ENCODE measurements at places on chromosomes 6 and 20.

DNA sequence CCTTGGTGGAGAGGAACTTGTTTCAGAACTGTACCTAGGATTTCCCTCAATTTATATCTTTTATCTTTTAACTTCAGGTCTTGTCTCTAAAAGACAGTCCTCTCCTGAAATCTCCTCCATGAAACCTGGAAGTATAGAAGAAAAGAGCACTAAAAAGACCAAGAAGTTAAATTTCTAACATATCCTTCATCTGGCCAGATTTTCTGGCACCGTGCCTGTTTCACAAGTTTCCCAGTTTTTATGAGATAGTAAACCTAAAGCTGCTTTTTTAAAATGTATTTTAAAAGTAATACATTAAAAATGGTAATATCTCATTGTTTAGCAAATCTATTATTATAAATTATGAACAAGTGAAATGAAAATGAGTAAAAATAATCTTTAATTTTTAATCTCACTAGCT, 348.3 kb upstream of the RSPO3 start:
- DNase-seq: no peak

GRCh38 chr6:130676077-130676772, 151.0 kb upstream of the SMLR1 start:
- DNase-seq: no peak

GRCh38 chr20:38050686-38051085, 17.1 kb downstream of the RPRD1B start:
- DNase-seq: no peak

DNA sequence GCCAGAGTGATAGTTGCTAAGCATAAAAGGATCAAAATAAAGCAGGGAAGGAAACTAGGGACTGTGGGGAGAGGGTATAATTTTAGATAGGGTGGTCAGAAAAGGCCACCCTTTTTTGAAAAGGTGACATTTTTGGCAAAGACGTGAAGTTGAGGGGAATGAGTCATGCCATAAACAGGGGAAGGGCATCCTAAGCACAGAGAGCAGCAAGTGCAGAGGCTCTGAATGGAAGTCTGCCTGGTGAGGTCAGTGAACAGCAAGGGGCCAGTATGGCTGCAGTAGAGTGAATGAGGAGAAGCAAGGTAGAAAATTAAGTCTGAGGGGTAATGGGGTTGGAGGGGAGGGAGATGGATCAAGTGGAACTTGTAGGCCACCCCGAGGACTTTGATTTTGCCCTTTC, 2.4 kb downstream of the KLC4 start:
- DNase-seq: no peak

DNA sequence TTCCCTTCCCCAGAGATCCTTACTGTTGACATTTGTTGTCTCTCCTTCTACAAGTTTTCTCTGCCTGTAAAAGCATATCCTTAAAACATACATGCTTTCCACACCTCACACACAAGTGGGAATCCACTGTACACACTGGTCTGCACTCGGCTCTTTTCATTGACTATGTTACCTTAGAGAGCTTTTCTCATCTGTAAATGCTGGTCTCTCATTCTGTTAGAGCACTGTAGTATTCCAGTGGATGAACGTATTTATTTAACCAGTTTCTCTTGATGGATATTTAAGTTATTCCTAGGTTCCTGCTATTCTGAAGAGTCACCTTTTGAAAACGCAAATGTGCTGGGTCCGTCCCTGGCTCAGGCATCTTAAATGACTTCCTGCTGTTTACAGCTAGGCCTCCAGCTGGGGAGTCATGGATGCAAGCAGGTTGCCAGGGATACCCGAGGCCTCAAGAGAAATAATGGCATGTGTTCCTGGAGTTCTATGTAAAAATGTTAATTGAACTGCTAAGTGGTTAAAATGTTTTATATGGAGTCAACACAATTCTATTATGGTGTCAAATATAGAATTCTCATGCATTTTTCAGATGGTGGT, 61.1 kb upstream of the TGM3 start:
- no peak for DNase-seq

All from NCI-H446 (cell line).